Head of caudate nucleus (tissue), 42 donors: ENCODE measurements at places on chromosomes 2 and 18.

DNA sequence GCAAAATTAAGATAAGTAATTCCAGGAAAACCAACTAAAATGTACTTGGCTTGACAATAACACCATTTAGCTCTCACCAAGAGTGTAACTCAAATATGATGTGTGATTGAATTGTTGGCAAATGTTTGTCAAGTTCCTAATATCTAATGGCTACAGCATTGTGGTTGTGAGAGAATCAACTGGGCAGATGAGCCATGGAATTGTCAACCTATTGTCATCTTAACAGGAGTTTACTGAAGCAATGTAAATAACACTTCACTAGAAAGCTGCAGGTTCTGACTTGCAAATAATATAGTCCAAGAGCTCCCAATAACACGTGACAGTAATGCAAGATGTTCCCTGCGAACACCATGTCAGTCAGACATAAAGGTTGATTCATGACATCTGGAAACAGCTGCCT is 495.2 kb upstream of the MEIS1 start:
- DNase-seq, result no peak

DNA sequence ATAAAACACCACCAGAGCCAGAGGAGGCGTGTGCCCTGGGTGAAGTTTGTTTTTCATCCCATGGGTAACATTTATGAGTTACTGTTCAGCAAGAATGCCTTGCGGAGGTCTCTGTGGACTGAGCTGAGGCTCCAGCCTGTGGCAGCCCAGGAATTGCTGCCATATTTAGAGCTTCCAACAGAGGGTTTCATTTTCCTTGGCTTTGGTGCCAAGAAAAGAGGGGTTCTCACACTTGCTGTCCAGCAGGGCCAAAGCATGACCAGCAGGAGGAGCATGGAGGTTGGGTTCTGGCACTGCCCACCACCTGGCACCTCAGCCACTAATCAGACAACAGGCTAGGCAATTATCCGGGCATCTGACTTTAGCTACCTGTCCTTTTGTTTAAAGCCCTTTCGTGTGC is 36.7 kb downstream of the EPAS1 start:
- no peak for DNase-seq

DNA sequence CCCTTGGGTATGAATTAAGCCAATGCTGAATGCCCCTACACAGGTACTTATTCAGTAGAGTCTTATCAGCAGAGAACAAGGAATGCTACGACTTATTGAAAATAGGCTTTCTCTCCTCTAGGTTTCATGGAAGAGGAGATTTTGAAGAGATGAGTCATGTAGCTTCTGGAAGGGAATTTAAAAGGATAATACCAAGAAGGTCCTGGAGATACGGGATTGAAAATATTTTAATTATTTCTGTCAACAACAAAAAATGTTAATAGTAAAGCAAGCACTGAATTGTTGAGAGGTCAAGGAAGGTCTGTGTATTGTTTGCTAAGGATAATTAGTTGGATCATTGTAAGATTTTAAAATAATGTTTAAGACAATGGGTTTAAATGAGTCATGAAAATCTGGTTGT is 293.0 kb upstream of the SPHKAP start:
- DNase-seq, result no peak

DNA sequence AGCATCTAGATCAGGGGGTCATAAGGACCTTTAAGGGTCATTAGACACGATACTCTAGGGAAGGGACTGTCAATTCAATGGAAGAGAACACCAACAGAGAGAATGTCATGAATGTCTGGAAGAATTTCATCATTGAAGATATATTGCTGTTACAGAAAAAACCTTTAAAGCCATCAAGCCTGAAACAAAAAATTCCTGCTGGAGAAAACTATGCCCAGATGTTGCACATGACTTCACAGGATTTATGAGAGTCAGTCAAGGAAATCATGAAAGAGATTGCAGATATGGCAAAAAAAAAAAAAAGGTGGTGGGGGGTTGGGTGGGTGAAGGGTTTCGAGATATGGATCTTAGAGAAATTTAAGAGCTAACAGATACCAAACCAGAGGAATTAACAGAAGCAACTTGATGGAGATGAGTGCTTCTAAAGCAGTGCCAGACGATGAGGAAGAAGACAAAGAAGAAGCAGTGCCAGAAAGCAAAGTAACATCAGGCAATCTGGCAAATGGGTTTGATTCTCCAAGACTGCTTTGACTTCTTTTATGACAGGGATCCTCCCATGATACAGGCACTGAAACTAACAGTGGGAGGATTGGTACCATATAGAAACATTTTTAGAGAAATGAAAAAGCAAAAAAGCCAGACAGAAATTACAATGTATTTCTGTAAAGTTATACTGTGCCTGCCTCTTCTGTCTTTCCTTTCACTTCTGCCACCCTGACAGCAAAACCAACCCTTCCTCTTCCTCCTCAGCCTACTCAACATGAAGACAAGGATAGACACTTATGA is 28.5 kb downstream of the MAP4K3 start:
- DNase-seq, result no peak

- no peak for DNase-seq
Observed at GRCh38 chr2:174792309-174793025, 28.2 kb upstream of the CHRNA1 start.
